ENCODE measurements at places on chromosomes 4 and X.

GRCh38 chr4:151219948-151220347 is 57.0 kb upstream of the PRSS48 start:
- no peak for DNase-seq

DNA sequence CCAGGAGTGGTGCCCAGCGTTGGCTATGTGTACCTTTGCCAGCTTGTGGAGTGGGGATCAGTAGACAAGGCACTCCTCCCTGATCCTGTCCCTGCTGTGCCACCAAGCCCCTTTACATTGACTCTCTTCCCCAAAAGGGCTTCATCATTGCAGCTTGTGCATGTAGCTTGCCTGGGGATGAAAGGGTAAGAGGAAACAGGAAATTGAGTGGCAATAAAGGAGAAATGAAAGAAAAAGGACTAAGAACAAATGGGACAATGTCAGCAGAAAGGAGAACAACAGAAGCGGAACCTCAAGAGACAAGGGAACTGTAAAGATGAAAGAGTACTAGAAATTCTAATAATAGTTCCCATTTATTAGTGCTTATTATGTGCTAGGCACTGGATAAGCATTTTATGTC is 8.7 kb upstream of the IL13RA1 start:
- no peak for DNase-seq

DNA sequence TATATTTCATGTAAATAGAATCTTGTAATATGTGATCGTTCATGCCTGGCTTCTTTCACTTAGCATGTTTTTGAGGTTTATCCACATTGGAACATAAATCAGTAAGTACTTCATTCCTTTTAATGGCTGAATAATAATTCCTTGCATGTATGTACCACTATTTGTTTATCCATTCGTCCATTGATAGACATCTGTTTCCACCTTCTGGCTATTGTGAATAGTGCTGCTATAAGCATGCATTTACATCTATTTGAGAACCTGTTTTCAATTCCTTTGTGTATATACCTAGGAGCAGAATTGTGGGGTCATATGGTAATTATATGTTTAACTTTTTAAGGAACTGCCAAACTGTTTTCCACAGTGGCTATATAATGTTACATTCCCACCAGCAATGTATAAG is 356.7 kb upstream of the DIPK2B start:
- no peak for DNase-seq

- DNase-seq = peak; percentile 96
These were observed 119.1 kb upstream of the TRIM2 start for GRCh38 chr4:153084980-153085630.

DNA sequence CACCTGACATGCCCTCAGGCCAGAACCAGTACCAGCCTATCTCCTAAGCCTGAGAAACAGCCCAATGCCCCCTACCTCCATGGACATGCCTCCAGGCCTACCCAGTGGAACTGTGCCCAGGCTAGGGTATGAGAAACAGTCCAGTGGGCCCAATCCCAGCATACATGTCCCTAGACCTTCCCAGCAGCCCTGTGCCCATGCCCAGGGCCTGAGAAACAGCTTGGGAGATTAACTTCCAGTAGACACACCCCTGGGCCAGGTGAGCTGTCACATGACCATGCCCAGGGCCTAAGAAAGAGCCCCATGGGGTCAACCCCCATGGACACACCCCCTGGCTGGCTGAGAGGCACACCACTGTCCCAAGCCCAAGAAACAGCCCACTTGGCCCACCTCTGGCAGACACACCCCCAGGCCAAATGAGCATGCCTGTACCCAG is 78.8 kb downstream of the CBR4 start:
- no peak for DNase-seq

- DNase-seq = peak; percentile 89
These were observed at the start of the genes NDUFB11 and RBM10 for GRCh38 chrX:47144626-47145394. Gene NDUFB11 (minus strand): TSS chrX:47144702. CDS start chrX:47144679, 23 bp downstream. Gene RBM10 (plus strand): TSS chrX:47145221. CDS start chrX:47147482, 2,261 bp downstream.

DNA sequence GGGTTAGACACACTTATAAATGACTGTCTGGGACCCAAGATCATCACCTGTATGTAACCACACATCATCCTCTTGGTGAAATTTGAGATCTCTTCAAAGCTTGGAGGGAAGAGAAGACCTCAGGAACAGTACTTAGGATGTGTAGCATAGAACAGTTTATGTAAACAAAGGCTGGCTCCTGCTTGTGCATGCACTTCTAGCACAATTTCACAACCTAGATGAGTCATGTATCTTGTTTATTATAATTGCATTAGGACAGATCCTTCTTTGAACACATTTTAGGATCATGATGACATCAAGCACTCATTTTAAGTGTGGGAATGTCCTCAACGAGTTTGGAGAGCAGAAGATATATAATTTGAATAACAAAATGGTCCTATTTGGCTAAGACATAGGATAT is 26.3 kb upstream of the ZMAT1 start:
- DNase-seq = no peak

- DNase-seq = no peak
These were observed 94.0 kb downstream of the COL4A6 start for GRCh38 chrX:108344216-108344615.

DNA sequence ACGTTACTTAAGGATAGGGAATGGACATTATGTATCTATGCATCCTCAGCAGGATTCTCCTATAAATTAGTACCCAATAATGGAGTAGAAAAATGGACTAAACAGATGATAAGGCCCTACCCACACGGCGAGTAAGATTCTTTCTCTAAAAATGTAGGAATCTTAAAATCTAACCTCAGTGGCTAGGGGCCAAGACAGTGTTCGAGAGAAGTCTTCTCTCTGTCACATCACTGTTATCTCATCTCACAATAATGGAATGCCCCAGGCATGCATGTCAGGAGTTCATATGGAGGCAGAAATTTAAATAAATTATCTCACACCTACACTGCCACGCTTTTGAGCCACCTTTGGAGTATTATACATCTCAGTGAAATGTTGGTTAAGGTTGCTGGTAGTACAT is 132.9 kb downstream of the LDB2 start:
- no peak for DNase-seq

DNA sequence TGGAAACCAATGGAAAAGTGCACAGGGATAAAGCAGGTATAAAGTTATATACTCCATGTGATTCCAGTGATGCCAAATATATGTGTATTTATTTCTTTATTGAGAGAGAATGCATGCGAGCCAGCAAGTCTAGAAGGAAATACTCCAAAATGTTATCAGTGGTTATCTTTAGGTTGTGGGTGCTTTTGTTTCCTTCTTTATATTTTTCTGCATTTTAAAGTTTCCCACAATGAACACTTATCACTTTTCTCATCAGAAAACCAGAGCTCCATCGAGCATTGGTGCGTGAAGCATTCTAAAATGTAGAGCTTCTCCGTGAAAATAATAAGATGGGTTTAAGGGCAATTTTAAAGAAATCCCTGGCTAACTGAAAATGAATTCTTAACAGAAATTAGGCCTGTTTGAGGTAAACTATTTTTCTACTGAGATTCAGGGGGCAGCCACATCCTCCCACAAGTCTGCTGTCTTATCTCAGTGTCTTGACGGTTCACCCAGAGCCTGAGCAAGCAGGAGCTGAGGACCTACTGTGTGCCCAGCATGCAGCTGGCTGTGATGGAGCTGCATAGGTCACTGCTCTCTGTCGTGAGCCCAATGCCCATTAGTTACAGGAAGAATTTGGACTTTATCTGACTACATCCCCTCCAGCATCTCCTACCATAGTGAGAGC is 18.7 kb upstream of the CD40LG start:
- no peak for DNase-seq

DNA sequence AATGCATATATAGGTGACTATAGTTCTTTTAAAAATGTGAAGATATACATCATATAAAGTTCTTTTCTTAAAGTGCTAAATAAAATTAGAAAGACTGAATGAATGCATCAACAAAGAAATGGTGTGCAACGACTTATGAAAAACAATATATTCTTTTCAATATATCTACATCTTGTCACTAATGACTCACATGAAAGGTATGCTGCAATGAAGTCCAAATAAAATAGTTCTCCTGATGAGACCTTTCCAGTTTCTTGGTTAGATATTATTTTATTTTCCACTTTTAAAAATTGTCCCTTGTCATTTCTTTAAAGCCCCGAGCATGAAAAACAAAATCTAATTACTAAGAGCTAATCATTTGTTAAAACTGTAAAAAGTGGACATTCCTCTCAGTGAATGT is 462.1 kb downstream of the PCDH11X start:
- no peak for DNase-seq

DNA sequence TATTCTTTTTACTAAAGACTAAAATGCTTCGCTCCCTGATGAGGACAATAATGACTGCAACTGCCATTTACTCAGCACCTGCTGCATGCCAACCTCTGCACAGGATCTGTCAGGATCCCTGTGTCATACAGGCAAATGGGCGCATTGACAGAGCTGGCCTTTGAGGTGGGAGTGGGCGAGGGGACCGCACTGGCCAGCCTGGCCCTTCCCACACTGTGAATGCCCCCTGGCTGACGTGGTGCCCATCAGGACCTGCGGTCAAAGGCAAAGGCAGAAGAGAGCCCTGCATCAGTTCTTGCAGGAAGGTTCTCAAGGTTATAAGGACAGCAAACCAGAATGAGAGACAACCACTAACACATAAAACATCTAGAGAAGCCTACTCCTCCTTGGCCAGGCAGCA is 67.9 kb downstream of the HAUS3 start:
- no peak for DNase-seq

- DNase-seq = no peak
These were observed 423.2 kb downstream of the RPA4 start for GRCh38 chrX:97306771-97307470.

DNA sequence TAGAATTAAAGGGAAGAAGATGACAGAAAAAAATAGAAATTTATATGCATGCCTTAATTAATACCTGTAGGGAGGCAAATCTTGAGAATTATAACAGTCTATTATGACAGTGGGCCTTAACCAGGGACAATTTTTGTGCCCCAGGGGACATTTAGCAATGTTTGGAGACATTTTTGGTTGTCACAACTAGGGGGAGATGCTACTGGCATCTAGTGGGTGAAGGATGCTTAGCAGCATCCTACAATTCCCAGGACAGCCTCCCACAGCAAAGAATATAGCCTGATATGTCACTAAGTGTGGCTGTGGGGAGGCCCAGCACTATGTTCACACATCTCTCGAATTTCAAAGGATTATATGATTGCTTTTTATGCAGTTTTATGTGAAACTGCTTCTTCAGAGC is 10.5 kb downstream of the GPR82 start:
- DNase-seq = no peak

DNA sequence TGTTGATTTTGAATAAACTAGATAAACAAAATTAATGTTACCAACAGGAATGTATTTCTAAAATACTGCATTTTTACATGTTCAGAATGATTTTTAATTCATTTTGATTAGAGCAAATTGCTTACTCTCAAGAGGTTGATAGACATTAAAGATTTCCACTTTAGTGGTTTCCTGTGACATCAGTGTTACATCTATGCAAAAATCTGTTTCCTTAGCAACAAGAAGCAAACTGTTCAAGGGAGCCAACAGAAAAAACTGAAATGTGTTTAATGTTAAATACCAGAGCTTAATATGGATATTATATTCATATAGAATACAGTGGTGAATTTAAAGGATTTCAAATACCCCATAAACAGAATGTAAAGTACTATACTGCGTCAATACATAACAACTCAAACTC is 277.8 kb downstream of the GABRG1 start:
- DNase-seq = no peak

DNA sequence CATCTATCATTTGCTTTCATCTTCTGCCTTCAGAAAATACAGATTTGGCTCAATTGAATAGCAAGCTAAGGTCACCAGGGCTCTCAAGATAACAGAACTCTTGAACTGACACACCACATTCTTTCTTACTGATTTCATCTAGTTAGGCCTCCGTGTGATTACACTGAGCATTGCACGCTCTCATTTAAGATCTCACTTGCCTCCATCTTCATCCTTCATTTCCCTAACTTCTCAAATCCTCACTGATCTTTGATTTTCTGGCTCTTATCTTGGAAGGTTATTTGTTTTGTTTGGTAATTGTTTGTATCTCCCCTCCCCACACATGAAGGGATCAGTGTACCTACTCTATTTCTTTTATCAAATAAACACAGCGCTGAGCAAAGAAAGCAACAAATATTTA is 47.7 kb downstream of the MANBA start:
- DNase-seq = no peak

- no peak for DNase-seq
These were observed 343.1 kb downstream of the GRID2 start for GRCh38 chr4:92646826-92647225.

- no peak for DNase-seq
These were observed 872 bp upstream of the S100P start for GRCh38 chr4:6692806-6693205.

All from stimulated activated CD8-positive, alpha-beta memory T cell treated with anti-CD3 and anti-CD28 coated beads, Interleukin-4, amount 100 ng/mL, for 48 hours (primary cell).